Right lobe of liver (tissue), 6 donors: ENCODE measurements at places on chromosomes 1 and 21.

DNA sequence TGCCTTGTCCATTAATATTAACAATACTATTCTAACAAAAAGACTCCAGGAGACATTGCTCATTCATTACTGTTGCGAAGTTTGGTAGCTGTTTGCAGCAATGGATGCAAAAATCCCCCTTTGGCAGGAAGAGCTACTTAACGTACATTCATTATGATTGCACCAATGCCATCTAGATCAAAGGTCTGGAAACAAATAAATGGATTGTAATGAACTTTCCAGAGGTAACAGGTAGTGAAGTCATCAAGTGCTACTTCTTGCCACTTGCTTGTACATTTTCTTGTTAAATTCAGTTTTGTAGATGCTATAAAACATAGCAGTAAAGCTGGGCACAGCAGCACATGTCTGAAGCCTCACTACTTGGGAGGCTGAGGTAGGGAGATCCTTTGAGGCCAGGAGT, 93.9 kb downstream of the DDAH1 start:
- no peak for DNase-seq

DNA sequence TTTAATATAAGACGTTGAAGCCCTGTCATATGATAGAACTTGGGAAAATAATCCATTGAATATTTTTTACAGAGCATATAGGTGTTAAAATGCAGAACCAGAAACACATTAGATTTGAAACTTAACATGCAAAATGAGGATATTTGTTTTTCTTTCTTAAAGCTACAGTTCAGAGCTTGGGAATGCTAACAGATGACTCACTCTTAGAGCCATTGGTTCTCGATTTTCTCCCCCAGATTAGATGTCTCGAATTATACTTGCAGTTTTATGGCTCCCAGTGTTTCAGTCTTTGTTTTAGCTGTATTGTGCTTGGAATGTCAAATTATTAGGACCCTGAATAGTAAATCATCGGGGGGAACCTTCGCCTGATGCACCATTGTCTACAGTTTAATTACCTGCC, 575.7 kb upstream of the ZP4 start:
- no peak for DNase-seq

DNA sequence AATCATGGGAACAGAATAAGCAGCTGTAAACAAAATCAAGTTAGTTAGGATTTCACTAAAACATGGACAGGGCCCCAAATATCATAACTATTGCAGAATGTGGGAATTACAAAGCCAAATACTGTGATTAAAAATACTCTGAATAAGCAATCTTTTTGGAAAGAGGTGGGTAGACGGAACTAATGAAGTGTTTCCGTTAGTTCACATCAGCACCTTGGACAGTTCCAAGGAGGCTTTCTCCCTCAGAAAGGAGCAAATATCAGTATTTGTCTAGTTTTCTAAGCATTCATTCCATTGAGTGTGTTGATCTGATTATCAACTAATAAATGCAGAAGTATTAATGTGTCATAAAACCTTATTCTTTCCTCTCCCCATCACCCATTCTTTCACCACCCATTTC, 97.4 kb downstream of the FAM78B start:
- DNase-seq: no peak

DNA sequence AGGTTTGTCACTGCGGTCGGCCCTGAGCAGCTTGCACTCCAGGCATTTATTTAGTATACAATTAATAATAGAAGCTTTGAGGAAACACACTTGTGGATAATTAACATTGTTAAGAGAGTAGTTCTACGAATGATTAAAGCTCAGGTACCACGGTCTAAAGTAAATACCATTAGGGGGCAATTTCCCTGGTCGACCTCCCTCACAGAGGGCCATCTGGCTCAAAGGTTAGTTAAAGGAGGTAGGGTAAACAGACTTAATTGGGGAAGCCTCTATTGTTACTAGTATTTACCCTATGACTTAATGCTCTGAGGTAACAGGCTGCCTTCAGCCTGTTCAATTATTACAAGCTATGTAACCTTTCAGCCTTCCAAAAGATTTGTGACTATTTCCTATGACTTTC, 122.3 kb upstream of the SLC44A3 start:
- DNase-seq: no peak

GRCh38 chr1:27331922-27332321, 9.9 kb upstream of the SYTL1 start:
- no peak for DNase-seq

DNA sequence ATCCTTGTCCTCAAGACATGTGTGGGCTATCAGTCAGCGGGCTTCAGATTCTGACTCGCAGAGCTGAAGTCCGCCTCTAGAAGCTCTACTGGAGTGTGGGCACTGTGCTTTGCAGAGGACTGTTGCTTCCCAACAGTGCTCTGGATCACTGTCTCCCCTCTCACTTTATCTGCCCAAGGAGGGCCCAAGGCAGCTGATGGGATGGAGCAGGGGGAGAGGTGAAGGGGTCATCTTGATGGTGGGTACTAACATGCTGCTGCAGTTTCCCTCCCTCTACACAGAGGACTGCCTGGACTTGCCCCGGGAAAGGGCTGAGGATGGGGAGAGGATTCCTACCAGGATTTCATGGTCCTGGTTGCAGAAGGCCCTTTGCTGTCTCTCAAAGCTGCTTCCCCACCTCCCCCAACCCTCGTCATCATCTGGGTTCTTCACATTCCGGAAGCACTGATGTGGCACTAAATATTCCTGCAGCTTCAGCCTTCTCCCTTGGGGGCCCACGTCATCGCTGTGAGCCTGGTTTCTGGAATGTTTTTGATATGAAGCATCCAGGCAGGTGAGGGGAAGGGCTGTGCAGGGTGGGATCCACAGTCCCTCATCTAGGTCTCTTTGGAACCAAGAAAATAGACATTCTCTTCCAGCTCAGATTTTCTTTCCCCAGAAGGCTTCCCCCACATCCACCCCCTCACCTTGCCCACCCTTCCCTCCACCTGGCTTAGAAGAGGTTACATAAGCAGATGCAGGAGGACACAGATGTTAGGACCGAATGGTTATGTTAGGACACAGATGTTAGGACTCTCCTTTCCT, 23.2 kb downstream of the NUAK2 start:
- no peak for DNase-seq

DNA sequence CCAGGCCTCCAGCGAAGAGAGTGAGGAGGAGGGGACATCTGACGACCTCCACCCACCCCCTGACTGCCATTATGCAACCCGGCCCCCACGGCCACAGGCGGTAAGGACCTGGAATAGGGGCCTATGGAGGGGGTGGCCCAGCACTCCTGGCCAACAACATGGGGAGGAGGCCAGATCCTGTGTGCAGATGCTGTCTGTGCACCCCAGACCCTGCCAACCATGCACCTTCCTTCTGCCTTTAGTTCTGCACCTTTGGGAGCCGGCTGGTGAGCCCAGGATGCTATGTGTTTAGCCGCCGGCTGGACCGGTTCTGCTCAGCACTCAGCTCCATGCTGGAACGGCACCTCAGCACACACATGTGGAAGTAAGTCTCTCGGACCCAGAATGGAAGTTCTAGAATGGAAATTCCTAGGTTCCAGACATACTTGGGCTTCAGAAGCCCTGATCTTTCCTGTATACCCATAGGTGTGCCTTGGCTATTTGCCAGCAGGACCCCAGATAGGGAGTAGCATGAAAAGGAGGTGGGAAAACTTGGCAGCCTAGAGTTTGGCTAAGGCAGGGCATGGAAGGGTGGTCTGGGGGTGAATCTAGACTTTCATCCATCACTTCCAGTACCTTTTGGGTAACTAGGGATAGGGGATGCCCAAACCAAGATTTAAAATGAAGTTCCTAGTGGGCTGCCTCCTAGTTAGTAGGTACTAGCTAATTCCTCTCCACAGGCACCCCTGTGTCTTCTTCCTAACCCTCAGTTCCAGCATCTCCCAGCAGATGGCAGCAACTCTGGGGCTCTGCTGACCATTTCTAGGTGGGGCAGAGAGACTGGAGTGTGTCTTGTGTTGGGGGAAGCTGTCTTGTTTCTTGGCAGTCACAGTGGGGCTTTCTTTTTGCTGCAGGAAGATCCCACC, 3.6 kb upstream of the CYB561D1 start:
- peak; percentile 69 for DNase-seq

GRCh38 chr1:168509875-168510791, 33.7 kb downstream of the XCL2 start:
- DNase-seq: no peak

DNA sequence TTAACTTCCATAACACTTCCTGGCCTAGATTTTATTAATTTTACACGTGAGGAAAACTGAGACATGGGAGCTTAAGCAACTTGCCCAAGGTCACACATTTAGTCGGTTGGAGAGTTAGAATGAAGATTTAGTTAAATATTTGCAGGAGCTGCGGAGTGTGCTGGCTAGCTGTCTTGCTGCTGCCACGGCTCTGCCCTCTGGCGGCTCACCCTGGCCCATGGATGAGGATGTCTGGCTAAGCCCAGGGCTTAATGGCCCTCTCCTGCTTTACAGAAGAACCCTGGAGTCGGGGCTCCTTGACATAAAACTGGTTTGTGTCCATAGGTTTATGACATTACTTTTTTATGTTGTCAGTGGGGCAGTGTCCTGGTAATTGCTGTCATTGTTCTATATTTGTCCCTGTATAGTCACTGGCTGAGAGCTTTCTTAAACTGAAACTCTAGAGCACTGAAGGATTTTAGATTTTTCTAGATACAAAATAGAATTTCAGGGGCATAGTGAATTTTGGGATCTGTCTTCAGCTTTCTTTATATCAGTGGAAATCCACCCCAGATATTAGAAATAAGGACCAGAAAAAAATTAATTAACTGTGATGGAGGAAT, 88.9 kb upstream of the WLS start:
- peak; percentile 88 for DNase-seq

DNA sequence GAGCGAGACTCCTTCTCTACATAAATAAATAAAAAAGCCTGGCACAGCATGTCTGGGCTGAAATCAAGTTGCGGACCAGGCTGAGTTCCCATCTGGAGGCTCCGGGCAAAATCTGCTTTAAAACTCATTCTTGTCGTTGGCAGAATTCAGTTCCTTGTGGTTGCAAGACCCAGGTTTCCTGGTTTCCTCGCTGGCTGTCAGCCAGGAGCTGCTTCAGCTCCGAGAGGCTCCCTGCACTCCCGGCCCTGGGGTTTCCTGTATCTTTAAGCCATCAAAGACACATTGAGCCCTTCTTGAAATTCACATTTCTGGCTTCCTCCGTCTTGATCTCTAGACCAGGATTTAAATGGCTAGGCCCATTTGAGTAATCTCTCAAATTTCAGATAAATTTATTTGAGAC, 20.6 kb upstream of the SCCPDH start:
- no peak for DNase-seq

DNA sequence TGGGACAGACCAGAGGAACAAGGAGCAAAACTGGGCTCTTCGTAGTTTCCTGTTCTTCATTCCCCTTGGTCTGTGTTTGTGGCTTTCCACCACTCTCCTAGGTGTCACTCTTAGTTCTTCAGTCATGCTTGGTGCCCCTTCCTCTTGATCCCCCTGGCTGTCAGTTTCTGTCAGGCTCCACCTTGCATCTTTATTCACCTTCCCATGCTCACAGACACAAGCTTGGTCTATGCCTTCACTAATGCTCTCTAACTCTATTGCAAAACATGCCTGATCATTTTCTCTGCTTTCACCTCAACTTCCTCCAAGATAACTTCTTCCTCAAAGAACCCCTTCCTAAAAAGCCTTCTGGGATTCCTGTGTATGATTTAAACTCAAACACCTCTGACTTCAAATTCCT, 122.9 kb downstream of the GLUL start:
- DNase-seq: no peak

DNA sequence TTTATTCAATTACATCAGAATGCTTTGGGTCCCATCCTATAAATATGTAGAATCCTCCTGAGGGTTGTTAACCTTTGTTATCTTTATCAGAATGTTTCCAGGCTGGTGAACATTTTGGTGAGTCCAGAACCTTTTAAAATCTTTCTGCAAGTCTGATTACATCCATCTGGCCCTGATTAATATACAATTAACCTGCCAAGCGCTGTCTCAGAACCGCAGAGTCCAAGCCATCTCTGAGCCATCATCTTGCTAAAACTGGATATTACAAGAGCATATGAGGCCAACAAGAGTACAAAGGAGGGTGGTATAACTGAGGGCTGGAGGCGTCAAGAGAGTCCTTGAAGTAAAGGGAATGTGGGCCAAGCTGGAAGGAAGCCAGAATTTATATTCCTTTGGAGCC, 88.6 kb upstream of the ZC3H11B start:
- no peak for DNase-seq

GRCh38 chr1:223718850-223719249, 6.5 kb downstream of the CAPN2 start:
- DNase-seq: no peak

- DNase-seq: peak; percentile 17
Observed at GRCh38 chr1:53373246-53373645, 45.4 kb upstream of the LRP8 start.

GRCh38 chr1:71030026-71030425, 17.6 kb downstream of the PTGER3 start:
- DNase-seq: no peak

DNA sequence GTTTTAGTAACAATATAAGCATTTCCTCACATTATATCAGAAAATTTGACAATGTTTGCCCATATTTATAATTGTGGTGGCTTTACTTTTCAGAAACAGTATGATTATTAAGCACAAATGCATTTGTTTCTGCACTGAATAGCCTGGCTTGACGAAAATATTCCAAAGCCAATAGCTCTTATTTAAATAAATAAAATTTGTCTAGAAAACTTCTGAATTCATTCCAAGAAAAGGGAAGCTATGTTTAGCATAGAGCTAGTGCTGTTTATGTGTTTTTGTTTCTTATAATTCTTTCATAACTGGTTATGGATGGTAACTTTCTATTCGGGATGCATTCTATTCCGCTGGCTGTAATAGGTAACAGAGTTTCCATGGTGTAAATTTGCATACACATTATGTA, 268.6 kb downstream of the PTBP2 start:
- no peak for DNase-seq

DNA sequence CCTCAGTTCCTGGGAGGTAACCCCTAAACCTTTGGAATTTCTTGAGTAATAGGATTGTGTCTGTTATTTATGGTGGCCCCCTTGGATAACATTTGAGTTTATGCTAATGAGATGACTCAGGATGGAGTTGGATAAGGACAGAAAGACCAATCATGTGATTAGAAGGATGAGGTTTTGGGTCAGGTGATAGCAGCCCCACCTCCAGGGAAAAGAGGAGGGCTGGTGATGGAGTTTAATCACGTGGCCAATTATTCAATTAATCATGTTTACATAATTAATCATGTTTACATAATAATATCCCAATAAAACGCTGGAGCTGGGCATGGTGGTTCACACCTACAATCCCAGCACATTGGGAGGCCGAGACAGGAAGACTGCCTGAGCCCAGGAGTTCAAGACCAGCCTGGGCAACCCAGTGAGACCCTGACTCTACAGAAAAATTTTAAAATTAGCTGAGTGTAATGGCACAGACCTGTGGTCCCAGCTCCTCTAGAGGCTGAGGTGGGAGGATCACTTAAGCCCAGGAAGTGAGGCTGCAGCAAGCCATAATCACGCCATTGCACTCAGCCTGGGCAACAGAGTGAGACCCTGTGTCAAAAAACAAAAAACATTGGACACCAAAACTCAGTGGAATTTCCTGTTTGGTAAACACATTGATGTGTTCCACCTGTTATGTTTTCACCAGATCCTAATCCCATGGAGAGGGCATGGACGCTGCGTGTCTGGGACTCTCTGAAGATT, 73.3 kb downstream of the NUP210L start:
- no peak for DNase-seq
